HFFc6 (cell line): ENCODE measurements at places on chromosomes 3 and 15.

DNA sequence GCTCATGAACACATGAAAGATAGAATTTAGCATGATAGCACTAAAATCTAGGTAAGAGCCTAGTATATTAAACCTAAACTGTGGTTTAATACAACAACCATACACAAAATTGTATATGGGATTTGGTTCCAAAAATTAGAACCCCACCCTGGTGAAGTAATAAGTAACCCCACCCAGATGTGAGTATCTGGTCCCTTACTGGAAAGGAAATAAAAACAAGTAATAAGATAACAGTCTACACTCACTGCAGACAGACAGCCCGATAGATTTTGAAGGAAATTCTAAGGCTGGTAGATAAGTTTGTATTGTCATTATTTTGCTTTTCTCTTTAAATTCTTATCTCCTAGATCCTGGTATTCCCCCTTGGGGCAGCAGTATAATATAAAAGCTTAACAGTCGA, 184.9 kb downstream of the ZBTB20 start:
- no peak for DNase-seq

GRCh38 chr3:98599647-98600411, 6.4 kb upstream of the CPOX start:
- DNase-seq: no peak

GRCh38 chr15:95733931-95734330, 596.6 kb upstream of the NR2F2 start:
- no peak for DNase-seq

DNA sequence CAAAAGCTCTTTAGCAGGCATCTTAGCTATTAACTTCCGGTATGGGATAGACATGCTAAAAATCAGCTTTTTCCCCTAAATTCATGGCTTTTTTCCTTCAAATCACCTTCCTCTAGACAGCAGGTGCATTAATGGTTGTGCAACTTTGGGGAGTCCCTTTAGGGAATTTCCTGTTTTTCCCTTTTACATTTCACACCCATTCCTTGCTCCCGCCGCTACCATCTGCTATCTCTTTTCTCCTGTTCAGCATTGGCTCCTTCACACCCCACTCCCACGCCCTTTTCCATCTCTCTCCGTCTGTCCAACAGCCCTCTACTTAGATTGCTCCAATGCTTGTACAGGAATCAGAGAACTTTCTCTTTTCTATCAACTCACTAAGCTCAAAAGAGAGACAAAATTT, 43.4 kb downstream of the FEZF2 start:
- DNase-seq: no peak

DNA sequence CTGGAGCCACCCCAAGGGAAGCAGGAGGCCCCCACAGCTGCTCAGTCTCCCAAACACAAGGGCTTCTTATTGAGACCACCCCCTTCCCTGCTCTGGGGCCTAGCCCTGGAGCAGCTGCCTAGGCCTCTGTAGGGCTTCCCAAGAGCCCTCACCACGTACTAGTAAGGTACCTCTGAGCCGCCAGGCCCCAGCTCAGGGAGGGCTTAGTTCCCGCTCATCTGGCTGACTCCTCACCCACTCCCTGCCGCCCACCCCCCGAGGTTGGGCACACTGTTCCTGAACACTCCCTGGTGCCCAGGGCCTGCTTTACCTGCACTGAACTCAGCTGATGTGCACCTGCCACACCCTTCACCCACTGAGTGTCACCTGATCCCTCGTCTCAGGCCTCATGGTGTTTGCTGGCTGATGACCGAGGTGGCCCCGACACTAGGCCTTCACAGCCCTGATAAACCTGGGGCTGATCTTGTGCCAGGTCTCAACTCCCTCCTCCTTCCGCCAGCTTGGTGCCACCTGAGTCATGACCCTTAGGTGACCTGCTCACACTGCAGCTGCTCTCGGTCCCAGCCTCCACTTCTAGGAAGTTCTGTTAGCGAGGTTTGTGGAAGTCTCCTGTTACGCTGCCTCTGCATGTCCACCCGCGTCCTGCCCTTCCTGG, 18.0 kb upstream of the SPTBN5 start:
- no peak for DNase-seq

- DNase-seq: no peak
Observed at GRCh38 chr15:55118344-55118870, 78.3 kb downstream of the RSL24D1 start.

DNA sequence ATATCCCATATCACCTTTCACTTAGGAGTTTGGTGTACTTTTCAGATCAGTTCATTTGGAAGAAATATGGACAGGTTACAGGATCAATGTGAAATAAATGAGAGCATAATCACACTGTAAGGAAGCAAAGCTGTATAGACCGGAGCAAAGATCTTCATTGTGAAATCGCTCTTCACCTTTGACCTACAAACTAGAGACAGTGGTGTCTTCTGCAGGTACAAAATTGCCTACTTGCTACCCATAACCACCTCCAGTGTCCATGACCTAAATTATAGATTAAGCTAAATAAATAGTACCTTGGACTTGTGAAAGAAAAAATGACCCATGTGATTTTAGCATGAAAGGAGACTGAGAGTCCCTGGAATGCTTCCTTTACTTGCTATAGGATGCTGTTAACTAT, 379.5 kb upstream of the SUCLG2 start:
- DNase-seq: no peak

GRCh38 chr3:39426312-39426711, 19.8 kb downstream of the RPSA start:
- no peak for DNase-seq

GRCh38 chr3:138796761-138797160, 38.0 kb downstream of the PIK3CB start:
- no peak for DNase-seq

GRCh38 chr3:8938021-8938420, 25.3 kb downstream of the RAD18 start:
- DNase-seq: peak; percentile 58

GRCh38 chr3:18864933-18865731, 283.2 kb upstream of the KCNH8 start:
- DNase-seq: no peak

- DNase-seq: peak; percentile 53
Observed at GRCh38 chr3:151168269-151169094, 34.5 kb downstream of the GPR171 start.

- no peak for DNase-seq
Observed at GRCh38 chr15:32716915-32717425, 834 bp upstream of the GREM1 start.
